ENCODE measurements at places on chromosomes 3 and 15.
A peak's percentile ranks its signal among the peaks of the same experiment; 100 is the strongest.

- DNase-seq = peak; percentile 45
Measured at GRCh38 chr3:54900838-54901591, 26.8 kb downstream of the LRTM1 start.

GRCh38 chr3:134147411-134147810, 103.2 kb downstream of the RYK start:
- no peak for DNase-seq

DNA sequence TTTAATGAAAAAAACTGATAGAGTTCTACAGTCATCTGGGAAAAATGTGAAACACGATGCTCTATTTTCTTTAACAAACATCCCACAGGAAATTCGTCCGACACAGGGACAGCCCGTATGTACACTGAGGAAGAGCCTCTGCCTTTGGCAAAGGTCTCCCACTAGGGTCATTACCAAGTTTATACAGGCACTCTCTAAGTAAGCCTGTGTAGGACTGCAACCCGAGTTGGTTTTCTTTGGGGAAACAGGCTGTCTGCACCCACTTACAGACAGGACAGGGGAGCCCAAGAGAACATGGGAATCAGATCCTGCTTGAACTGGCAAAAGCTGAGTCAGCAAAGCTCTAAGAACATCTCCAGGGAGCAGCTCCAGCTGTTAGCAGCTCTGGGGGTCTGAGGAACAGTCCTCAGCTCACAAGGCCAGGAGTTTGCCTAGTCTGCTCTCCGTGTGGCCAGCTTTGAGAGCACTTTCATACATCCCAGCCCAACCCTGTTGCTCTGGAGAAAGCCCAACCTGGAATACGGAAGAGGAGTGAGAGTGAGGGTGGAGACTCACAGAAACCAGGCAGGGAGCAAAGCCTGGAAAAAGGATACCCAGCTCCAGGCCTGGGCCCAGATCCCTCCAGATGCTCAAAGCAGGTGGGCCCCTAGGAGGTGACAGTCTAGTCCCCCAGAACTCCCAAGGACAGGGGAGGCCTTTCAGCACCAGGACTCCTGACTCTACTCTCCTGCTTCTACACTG, 1.9 kb downstream of the TBC1D2B start:
- peak; percentile 90 for DNase-seq

GRCh38 chr3:172181932-172182586, 142.7 kb downstream of the FNDC3B start:
- peak; percentile 61 for DNase-seq

GRCh38 chr3:128845119-128845777, 34.2 kb upstream of the ACAD9 start:
- no peak for DNase-seq

- no peak for DNase-seq
Measured at GRCh38 chr3:149781211-149781610, 11.1 kb downstream of the ANKUB1 start.

DNA sequence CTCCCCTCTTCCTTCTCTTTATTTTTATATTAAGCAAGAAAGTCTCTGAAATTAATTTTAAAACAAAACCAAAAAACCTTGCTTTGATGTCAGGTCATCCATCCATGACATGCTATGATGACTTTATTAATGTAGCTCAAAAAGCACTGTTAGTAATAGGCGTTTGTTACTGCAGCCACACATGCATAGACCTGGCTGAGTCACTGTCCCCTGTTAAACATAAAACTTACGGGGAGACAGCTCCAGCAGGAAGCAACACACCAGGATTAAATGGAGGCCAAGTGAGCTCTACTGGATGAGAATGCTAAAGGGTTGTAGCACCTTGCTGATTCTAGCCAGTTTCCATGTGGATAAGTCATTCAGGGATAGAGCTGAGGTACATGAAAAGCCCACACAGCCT, 661.1 kb downstream of the MAGI1 start:
- DNase-seq = no peak

- DNase-seq = no peak
Measured at GRCh38 chr15:74821091-74821789, 5.2 kb upstream of the CPLX3 start.

- DNase-seq = no peak
Measured at GRCh38 chr3:99330924-99331532, 307.4 kb upstream of the COL8A1 start.

DNA sequence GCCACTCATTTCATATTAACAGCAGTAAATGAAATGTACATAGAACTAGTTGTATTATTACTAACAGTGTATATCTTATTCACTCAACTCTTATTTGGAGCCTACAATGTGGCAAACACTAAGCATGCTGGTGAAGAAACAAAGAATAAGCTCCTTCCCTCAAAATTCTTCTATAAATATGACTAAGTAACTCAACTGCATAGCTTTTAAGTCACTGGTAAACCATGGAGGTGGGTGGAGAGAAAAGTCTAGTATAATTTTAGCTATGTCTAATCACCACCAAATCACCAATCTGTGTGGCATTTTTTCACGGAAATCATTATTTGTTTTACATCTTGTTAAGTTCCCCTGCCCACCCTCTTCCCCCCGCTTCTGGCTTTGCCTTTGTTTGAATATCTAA, 17.5 kb downstream of the COPS2 start:
- DNase-seq = peak; percentile 30

DNA sequence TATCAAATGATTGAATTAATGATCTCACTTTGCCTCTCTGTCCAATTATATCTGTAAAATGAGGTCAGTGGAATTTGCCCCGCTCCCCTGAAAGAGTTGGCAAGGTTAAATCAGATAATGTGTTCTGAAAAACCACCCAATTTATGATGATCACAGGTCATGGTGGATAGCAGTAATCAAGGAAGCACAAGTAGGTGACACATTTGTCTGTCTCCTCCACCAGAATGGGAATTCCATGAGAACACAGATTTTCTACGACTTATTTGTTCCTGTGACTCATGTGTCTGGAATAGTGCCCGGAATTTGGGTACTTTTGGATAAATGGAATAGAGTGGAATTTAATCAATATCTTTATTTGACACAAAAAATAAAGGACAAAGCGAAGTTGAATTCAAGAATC, 220.9 kb upstream of the SUCLG2 start:
- peak; percentile 14 for DNase-seq

GRCh38 chr3:138336454-138336999, 6.9 kb upstream of the NME9 start:
- DNase-seq = no peak

Data from fibroblast of skin of abdomen (primary cell).